ENCODE measurements at places on chromosomes 2 and 18.
A peak's percentile ranks its signal among the peaks of the same experiment; 100 is the strongest.

DNA sequence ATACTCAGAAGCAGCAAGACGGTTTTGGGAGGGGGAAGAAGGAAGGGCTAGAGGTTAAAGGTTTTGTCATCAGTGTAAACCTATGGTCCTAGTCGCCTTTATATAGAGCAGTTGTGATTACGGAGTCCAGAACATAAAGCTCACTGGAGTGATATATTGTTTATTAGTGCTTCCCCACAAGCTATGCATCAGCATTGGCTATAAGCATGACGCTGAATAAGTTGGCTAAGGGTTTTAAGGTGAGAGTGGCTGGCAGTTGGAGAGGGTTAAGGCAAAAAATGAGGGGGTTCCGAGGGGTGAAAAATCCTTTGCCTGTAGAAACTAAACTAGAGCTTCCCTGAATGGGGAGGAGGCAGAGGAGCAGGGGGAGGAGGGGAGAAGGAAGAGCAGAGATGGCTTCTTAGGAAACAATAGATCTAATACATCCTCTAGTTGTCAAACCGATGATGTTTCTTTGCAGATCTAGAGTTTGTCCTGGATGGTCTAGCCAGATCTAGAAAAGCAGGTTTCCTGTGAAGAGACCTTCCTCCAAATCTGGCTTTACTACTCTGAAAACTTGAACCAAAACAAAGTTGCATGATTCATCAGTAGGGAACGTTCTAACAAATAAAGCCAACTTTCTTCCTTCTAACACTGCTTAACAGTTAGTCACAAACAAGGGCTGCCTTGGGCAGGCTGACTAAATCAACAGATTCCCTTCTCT lies 2.5 kb downstream of the KLF7 start:
- DNase-seq, result peak; percentile 97

DNA sequence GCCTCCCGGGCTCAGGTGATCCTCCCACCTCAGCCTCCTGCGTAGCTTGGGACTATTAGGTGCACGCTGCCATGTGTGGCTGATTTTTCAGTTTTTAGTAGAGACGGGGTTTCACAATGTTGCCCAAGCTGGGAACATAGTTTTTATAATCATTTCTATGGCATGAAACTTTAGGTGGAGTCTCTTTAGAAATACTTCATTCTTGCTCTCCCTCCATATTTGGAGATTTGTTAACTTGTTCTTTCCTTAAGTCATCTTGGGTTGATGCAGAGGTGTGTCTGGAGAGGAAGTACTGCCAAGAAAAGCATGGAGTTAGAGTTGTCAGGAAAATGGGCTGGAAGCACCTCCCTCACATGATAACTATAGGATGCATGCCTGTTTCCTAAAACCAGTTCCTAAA lies 17.4 kb downstream of the ZNF532 start:
- DNase-seq, result no peak

DNA sequence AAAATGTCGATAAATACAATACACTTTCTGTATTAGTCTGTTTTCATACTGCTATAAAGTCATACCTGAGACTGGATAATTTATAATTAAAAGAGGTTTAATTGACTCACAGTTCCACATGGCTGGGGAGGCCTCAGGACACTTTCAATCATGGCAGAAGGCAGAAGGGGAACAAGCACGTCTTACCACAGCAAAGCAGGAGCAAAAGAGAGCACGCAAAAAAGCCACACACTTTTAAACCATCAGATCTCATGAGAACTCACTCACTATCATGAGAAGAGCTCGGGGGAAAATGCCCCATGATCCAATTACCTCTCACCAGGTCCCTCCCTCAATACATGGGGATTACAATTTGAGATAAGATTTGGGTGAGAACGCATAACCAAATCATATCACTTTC lies 256.7 kb downstream of the ANAPC1 start:
- DNase-seq, result no peak

DNA sequence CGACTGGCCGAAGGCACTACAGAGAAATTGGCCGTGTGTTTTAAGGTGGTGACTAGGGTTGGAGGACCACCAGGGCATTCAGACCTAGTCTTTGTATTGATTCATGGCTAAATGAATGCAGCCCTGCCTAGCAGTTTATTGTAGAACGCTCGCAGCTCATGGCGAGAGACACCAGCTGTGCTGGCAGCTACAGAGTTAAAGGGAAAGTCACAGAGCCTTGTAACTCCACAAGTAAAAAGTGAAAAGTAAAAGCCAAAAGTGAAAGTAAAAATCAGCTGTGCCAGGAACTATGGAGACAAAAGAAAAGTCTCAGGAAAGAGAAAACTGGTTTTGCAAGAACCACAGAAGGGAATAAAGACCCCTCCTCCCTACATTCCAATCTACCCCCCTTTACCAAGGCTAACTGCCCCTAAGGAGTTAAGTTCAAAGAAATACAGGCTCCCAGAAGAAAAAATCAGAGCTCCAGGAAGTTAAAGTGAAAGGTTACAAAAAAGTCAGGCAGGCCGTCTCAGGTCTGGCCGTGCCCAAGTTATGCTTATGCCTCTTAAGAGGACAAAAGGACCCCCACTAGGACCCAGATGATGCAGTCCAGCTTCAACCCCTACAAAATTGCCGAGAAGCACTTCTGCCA lies 46.4 kb upstream of the SELENOI start:
- peak; percentile 51 for DNase-seq

- peak; percentile 37 for DNase-seq
These were observed 142.1 kb upstream of the LYPD6 start for GRCh38 chr2:149188291-149188690.

DNA sequence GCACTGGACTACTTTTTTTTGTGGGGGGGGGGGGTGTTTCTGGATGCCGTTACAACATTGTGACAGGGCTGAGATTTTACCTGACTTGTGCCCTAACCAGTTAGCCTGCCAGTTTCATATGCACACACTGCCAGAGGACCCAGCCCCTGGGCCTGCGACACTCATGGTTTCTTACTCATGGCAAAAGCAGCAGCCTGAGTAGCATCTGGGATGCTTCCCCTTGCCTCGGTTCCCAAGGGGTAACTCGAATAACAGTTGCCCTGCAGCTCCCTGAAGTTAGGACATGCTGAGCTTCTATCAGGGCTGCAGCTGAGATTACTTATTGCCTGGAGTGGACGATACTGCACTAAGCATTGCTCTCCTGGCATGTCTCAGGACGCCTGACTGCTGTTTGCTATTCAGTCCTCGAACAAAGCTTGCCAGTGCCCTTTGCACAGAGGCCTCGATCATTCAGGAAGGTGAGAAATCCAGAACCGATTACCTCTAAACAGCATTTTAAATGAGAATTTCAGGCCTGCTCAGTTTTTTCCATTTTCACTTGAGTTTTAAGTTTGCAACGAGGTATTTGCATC lies 47.9 kb downstream of the TRPM8 start:
- no peak for DNase-seq

DNA sequence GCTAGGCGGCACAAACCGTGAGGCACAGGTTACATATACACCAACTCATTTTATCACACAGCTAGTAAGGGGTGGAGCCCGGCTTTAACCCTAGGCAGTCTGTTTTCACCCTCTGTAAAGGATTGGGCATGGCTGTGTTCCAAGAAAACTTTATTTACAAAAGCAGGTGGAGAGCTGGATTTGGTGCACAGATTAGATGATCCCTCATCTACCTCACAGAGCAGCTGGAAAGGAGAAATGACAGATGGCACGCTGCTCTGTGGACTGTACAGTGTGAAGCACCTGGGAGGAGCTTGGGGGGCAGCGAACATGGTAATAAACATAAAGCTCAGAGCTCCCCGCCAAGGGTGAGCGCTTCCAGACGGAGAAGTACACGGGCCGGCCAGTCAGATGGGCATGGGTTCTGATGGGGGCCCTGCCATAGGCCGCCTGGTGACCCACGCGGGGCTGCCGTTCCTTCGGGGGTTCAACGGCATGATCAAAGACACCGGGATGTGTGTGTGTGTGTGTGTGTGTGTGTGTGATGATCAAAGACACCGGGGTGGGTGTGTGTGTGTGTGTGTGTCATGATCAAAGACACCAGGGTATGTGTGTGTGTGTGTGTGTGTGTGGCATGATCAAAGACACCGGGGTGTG lies 862 bp upstream of the TMEM177 start:
- DNase-seq, result no peak

- no peak for DNase-seq
These were observed 3.9 kb downstream of the CDCA7 start for GRCh38 chr2:173358616-173359015.

DNA sequence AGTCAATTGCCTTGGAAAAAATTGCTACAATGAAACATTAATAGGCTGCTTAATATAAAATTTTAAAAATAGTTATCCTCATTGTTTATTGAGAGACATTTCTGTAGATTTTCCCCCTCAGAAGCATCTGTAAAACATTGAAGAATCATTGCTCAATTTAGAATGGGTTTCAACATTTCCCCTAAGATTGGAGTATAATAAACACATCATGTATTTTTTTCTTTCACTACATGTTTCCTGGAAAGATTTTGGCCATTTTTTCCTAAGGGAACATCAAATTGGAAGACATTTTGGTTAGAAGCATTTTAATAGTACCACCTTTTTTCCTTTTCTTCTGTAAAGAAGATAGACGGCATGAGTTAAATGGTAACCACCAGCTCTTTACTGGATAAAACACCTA lies 443.2 kb upstream of the SPHKAP start:
- DNase-seq, result no peak

DNA sequence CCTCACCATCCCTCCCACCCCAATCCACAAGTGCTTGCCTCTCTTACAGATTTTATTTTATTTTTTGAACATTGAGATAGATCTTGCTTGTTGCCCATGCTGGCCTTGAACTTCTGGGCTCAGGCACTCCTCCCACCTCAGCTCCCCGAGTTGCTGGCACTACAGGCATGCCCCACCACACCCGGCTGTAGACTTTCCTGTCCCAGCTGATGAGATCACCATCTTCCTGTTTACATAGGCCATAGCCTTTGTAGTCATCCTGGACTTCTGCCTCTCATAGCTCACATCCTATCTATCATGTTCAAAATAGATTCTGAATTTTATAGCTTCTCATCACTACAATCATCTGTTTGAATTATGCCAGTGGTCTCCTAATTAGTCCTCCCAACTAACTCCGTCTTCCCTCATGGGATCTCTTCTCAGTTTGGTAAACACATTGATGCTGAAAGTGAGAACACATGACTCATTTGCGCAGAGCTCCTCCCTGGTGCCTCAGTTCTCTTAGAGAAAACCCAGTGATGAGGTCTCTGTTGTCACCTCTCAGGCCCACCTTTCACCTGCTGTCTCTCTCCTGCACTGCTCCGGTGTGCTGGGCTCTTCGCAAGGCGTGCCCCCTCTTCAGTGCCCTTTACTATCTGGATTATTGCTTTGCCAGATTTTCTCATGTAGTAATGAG lies 243.0 kb downstream of the ZNF407 start:
- peak; percentile 81 for DNase-seq

DNA sequence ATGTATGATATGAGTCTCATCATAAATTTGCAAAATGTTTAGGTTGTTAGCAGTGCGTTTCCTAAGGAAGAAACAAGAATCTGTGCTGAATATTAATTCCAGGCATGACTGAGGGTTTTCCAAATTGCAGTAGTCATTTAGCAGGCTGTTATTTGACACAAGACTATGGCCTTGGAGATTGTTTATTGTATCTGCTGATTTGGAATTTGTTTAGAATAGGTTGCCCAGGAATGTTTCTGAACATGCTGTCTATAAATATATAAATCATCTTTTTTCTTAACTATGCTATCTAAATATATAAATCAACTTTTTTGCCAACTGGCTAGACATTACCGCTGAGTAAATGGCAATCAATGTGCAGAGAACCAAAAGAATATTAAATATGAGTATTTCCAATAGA lies 90.9 kb downstream of the DOK6 start:
- DNase-seq, result no peak

DNA sequence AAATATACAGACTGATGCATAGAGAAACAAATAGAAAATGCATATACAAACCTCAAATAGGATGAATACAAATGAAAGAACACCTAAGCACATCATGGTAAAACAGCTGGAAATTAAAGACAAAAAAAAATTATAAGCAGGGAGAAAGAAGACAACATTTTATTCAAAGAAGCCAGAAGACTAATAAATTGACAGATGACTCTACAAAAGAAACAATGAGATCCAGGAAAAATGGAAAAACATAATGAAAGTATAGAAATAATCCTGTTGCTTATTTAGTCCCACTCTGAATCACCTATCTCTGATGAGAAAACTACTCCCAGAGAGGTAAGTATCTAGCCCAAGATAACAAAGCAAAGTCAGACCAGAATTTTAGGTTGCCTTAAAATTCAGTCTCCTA lies 143.4 kb downstream of the RBM43 start:
- no peak for DNase-seq

DNA sequence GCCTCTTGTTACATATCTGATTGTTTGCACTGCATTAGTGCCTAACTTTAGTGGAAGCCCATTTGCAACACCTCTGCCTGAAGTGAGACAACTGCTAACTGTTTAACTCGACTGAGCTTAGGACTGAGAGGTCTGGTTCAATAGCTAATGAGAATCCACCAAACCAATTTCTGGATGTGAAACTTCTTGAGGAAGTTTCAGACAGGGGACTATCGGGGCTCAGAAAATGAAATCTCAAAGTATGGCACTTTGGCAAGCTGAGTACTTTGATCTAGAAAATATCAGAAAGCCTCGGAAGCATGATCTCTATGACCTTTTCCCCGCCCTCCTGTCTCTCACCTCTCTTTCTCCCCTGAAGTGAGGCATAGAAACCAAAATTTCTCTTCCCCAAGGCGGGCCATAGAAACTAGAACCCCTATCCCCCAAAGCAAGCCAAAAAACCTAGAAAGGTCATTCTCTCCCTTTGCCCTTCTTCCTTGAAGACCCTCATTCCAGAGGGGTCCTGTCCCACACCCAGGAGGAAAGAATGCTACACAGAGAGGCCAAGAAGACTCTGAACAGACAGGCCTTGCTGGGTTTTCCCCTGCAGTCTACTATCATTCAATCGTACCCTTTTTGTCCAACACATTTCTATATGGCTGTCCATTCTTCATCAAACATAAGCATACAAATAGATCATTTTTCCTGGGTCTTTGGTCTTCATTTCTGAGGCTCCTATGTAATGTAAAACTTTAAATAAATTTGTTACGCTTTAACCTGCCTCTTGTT lies 69.6 kb upstream of the CREB1 start:
- no peak for DNase-seq

GRCh38 chr2:67879586-67880290 lies 183.1 kb downstream of the C1D start:
- DNase-seq, result peak; percentile 68

- DNase-seq, result no peak
These were observed 13.5 kb upstream of the DOK6 start for GRCh38 chr18:69387186-69387585.

DNA sequence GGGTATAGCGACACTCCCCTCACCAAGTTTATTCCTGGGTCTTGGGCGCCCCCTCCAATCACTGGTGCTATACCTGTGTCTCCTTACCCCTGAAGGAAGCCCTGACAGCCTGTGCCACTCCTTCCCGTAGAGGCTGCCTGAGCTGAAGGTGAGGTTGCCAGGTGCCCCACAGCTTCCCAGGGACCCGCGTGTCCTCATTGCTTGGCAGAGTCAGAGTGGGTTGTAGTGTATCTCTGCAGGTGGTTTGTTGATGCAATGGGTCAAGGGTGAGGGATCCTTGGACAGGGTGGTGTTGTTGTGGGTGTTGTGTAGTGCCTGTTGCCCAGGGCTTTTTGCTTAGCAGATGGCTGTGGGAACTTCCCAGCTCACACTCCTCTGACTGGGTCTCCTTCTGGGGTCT lies 438.7 kb upstream of the FSIP2 start:
- DNase-seq, result no peak

Data from bronchial epithelial cell (primary cell).